ENCODE measurements at places on chromosomes 3 and 15.

DNA sequence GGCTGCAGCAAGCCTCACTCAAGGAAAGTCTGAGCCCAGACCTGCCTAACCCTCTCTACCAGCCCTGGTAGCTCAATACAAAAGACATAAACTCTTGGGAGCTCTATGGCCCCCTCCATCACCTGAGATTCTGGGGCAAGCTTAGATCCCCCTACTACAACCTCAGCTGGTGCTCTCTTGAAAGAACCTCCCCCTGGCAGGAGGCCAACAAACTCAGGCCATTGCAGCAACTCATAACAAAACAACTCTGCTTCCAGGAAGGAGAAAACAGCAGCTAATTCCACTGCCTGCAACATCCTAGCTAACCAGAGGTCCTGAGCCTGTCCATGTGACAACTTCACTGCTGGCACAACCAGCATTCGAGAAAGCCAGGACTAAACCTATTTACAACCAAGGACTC lies 169.2 kb downstream of the ROBO1 start:
- no peak for DNase-seq

DNA sequence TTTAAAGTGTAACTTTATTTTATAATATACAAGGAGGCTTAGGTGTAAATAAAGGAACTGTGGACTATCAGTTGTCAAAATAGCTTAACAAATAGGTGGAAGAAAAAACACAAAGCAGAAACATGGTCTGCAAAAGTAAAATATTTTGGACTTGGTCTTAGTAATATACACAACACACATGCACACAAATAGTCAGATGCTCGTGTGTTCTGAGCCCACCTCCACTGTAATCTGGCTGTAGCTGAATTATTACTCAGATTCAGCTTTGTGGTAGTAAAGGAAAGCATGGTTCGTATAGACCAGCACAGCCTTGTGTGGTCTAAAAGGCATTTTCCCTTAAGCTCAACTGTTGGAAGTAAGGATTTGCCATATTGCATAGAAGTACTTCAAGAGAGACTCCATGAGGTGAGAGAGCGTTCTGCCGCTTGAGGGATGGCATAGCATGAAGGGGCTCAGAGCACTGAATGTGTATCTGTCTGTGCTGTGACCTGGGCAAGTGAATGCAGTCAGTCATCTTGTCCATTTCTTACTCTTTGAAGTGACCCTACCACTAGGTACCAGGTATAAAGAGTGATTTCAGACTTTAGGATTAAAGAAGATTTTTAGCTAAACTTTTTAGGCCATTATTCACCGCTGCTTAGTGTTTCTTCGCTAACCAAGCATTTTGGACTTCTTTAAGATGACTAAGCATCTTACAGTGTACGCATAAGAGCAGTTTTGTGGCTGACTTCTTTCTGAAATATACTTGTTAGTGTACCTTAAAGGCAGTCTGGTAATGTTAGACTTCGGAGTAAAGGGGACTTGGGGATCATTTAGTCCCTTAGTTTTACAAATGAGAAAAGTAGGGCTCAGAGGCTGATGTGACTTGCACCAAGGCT lies 15.2 kb downstream of the TPM1 start:
- DNase-seq, result no peak

DNA sequence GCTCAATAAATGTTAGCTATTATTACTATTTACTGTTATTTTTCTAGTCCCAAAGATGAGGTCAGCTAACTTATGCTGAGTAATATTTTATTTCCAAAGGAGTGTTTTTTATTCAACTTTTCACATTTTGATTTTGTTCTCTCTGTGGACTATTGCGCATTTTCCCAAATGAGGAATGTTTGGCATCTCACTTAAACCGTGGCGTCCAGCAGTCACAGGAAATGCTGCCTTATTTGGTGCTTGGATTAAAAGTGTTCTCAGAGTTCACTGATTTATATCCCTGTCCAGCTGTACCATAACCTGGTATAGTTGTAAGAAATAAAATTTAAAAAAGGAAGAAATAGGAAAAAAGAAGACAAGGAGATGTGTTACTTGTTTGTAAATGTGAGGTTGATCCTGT lies 166.8 kb downstream of the THSD4 start:
- DNase-seq, result no peak

DNA sequence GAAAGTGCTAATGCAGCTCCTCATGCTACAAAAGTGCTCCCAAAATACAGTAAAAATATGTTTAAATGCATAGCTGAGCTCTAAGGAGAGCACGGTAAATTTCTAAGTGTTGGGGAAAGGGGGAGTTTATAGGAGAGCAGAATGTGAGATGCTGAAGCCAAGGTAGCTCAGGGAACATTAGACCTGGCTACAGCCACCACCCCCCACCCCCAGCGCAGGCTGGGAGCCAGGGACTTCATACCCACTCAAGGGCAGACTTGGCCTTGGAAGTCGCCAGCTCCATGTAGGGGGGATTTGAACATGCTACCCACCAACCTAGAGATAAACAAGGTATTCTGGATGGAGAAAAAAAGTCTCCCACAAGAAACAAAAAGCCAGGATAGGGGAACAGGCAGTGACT lies 142.2 kb downstream of the MEGF11 start:
- no peak for DNase-seq

DNA sequence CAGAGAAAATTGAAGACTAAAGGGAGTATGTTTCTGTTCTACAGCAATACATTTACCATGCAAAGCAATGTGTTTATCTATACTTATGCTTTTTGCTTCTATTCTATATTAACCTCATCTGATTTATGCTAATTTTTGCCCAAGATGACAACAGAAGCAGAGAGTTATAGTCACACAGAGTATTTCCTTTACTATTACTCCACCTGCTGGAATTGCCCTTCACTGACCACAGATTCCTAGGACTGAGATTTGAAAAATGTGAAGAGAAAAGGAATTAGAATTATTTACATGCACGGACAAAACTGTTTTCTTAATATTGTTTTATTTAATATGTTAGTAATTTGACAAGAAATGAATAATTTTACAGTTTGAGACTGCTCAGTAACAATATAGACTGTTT lies 745.6 kb downstream of the VGLL3 start:
- DNase-seq, result no peak

DNA sequence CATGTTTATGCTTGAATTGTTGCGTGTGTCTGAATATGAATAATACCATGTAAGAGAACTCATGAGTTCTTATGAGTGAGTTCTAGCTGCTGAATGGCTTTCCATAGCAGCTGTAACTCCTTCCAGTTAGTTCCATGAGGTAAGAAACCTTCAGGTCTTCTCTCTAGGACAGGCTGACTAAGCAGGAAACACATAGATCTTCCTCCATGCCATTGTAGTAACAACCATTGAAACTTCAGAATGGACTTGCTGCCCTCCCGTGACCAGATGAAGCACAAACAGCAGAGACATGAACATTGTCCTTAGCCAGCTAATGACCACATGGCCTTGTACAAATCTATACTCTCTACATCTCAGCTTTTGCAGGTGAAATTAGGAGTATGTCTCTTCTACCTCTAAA lies 200.0 kb downstream of the ZNF385D start:
- DNase-seq, result no peak

GRCh38 chr3:39485547-39485946 lies 18.1 kb downstream of the MOBP start:
- DNase-seq, result no peak

GRCh38 chr15:83288381-83288801 lies 3.9 kb upstream of the BNC1 start:
- DNase-seq, result no peak

DNA sequence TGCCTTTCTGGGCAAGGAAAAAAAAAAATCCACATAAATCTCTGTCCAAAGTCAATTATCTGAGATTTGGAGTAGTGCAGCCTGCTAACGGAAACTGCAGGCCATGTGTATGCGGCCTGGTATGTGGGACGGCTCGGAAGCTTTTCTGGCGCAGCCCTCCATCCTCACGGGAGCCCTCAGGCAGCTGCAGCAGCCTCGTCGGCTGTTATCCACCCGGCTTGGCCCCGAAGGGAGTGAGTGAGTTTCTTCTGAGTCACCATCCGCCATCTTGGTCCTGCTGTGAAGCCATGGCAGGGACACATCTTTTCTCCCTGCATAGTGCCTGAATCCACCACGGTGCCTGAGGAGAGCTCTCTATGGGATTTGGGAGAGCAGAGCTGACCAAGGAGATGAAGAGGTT lies 62.8 kb downstream of the POLR2M start:
- no peak for DNase-seq

DNA sequence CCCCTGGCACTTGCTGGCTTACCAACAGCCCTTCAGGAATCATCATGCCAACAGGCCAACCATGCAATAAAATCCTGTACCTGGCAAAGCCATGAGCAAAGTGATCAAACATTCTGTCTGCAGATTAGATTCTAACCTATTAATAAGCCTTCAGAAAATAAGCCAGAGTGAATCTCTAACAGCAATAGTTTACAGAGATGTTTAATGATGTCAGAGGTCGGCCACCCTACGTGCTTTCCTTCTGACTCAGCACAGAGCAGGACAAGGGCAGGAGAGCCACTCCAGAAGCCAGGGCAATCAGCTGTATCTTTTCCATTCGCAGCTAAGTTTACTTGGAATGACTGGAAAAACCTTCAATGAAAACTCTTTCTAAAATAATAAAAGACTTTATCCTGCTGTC lies 13.1 kb downstream of the COL8A1 start:
- DNase-seq, result no peak

- no peak for DNase-seq
Measured at GRCh38 chr15:64982472-64982871, 7.2 kb downstream of the SPG21 start.

DNA sequence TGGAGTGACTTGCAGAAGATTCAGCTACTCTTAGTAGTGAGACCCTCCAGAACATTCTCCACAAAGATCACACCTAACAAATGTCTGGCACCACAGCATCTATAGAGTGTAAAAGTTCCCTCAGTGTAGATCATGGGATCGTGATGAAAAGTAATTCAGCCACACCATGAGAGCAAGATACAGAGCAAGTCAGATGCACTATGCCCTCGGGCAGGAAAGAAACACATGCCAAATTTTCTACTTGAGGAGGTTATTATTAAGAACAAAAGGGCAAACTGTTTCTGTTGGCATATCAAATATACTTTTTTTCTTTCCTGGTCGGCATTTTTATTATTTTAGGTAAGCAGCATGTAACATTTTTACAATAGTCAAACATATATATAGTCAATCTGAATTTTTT lies 44.8 kb upstream of the SNTN start:
- DNase-seq, result no peak

- DNase-seq, result no peak
Measured at GRCh38 chr15:28998511-28998910, 112.7 kb downstream of the APBA2 start.

DNA sequence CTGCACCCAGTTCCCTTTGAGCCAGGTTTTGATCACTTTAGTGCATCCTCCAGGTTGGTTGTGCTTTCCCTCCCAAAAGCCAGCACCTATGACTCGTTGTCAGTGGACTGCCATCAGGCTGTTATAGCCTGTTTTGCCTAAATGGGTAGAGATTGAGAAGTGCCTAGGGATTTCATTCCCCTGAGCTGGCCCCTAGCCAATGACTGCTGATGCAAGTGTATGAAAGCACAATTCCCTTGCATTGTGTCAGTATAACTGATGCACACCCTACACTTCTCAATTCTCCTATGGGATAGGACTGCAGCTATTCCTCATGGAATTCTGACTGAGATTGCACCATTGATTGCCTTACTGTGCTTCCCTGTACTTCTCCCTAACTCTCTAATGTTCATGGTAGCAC lies 102.1 kb upstream of the ARPP21 start:
- no peak for DNase-seq

- no peak for DNase-seq
Measured at GRCh38 chr3:187789872-187790271, 44.6 kb upstream of the BCL6 start.

DNA sequence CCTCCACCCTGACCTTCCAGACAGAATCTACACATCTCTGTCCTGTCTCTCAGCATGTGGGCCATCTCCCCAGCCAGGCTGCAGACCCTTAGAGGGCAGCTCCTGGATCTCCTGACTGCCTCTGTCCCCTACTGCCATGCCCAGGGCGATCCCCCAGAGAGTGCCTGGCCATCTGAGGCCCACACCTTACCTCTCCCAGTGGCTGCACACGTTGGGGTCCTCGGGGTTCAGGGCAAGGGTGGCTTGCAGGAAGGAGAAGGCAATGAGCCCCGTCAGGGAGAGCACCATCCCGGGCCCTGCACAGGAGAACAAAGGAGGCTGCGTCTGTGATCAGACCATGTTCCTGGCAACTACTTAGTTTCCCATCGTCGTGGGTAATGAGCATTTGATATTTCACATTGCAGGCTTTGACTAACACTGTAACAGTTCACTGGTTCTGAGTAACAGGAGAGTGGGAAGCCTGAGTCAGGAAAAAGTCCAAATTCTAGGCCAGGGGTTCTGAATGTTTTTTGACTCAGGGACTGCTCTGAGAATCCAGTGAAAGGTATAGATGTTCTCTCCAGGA lies 125.4 kb downstream of the MEGF11 start:
- no peak for DNase-seq

DNA sequence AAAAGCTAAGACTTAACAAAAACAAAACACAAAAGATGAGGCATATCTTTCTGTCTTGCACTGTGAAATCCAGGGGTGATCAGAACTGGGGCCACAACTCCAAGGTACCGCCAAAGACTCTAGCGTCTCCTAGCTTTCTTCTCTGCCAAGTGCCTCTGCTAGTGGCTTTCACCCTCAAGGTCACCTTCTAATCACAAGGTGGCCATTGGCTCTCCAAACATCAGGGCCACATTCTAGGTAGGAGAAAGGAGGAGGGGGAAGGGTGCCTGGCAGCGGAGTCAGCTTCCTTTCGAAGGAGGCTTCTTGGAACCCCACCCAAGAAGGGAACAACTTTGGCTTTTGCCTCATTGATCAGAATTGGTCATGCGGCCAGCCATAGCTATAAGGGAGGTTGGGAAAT lies 168.8 kb upstream of the SMAD3 start:
- no peak for DNase-seq

GRCh38 chr3:165529451-165529850 lies 307.8 kb downstream of the BCHE start:
- DNase-seq, result no peak

DNA sequence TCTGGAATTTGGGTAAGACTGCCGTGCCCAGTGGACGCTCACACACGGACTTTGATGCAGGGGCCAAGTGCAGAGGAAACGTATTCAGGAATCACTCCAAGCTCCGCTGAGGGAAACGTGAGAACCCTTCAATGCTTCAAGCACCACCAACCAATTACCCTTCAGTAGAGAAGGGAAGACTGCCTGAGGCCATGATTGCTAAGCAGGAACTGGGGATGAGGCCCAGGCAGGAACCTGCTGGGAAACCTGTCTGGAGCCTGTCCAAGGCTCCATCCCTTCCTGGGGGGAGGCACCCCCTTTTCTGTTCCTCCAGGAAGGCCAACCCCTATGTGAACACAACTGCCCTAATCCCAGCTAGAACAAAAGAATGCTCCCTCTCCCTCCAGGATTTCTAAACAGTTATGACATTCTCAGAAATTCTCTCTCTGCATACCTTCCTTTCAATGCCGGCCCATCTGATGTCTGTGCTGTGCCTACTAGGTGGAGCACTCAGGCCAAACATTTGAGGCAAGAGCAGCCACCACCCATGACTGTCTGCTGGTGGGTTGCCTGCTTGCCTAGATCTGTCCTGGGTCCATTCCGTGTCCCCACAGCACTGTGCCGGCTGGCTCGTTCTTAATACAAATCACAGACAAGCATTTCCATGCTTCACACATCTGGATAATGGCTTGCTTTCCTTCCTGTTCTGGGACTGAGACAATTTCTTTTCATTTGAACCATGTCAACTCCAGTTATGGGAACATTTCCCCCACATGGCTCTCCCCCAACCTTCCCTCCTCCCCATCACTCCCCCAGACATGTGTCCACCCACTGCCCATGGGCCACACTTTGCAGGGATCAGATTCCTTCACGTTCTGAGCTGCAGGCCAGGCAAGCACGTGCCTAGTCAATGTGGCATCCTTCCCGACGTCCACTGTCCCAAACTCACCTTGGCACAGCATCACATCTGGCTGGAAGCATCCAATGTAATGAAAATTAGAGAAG lies 149.4 kb downstream of the ADAMTS17 start:
- no peak for DNase-seq

Measured in stimulated activated CD8-positive, alpha-beta memory T cell treated with anti-CD3 and anti-CD28 coated beads, Interleukin-12 subunit alpha, Interleukin-12 subunit beta, amount 100 ng/mL, for 4 hours (primary cell).